Natural killer cell (primary cell): ENCODE measurements at places on chromosomes 7 and 10. TPM values are rescaled to one million over a fixed set of nuclear protein-coding genes. Genes with fewer than 3 reads are reported as not detected.

SPACDR gene
- 3.9 TPM for total RNA-seq

ITIH2 gene
- total RNA-seq = not detected

GRCh38 chr7:17474724-17475344 lies 176.4 kb downstream of the AHR start:
- H3K4me1 ChIP-seq = no peaks in the 10 kb centered on the region
- H3K36me3 ChIP-seq = no peaks in the 10 kb centered on the region
- no peak overlapping the region for H3K27ac ChIP-seq

GRCh38 chr7:119472408-119473038 lies 800.5 kb upstream of the KCND2 start:
- H3K27ac ChIP-seq = no peak overlapping the region
- no peak for DNase-seq
- H3K4me3 ChIP-seq = no peak overlapping the region
- no peaks in the 10 kb centered on the region for H3K36me3 ChIP-seq

DNA sequence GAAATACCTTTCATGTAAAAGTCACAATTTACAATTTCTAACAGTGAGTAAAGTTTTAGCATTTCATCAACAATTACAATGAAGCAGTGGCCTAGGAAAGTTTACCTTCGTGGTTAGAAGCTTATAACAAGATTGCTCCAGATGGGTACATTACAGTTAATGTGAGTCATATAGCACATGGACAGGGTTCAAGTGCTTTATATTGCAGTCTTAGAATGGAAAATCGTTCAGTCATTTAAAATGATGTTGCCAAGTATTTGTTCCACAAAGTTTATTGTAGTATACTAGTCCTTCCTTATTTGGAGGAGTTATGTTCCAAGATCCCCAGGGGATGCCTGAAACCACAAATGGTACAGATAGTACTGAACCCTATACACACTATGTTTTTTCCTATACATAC lies 174.6 kb upstream of the TARP start:
- H3K4me1 ChIP-seq = no peaks in the 10 kb centered on the region
- no peak for DNase-seq
- H3K36me3 ChIP-seq = no peaks in the 10 kb centered on the region

- H3K27me3 ChIP-seq = no peaks in the 10 kb centered on the region
- H3K4me1 ChIP-seq = no peaks in the 10 kb centered on the region
- no peak for DNase-seq
- no peaks in the 10 kb centered on the region for H3K36me3 ChIP-seq
- no peak overlapping the region for H3K4me3 ChIP-seq
These were observed 190.8 kb downstream of the ADARB2 start for GRCh38 chr10:1546431-1547110.

DNA sequence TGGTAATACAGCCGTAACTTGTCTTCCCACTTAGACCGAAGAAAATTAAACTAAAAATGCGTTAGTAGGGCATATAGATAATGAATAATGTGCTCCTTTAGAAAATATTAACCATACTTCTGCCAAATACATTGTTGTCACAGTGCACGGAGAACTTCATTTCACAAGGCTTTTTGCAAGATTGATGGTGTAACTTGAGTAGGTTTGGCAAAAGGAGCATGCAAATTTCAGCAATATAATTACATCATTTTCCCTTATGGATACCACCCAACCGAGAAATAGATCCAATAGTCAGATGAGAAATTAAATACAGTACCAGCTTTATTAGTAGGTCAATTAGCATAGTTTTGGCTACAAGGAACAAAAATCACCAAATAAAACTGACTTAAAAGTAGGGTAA lies 792.6 kb upstream of the C7orf33 start:
- no peaks in the 10 kb centered on the region for H3K36me3 ChIP-seq
- no peaks in the 10 kb centered on the region for H3K4me1 ChIP-seq
- H3K27ac ChIP-seq = no peak overlapping the region
- no peaks in the 10 kb centered on the region for H3K27me3 ChIP-seq
